ENCODE measurements at places on chromosomes 5 and 9.

- no peak for DNase-seq
These were observed 185.9 kb downstream of the SEMA6A start for GRCh38 chr5:116388564-116389258.

DNA sequence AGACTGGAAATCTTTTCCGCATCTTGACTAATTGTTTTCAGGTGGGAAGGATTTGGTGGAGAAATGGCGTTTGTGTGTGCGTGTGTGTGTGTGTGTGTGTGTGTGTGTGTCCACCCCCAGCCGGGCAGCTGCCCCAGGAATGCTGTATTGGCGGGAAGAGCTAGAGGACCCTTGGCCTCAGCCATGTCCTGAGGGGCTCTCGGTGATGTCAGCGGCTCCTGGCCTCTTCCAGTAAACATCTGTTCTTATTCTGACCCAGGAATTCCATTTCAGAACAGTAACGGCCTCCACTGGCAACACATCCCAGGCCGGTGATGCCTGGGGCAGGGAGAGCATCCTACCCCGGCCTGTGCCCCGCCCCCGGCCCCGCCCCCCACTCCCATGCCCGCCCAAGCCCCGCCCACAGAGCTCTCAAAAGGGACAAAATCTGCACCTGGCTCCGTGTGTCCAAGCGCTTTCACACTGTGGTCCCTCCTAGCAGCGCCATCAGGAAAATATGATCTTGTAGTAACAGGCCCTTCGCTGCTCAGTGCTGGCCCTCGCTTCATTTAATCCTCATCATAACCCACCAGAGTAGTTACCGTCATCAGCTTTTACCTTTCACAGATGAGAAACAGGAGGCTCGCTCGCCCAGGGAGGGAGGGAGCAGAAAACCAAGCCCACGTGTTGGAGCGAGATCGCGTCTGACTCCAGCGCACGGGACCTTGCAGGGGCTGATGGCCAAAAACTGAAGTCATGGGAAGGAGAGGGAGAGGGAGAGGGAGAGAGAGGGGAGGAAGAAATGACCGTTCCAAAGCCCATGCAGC lies 18.9 kb downstream of the ADAMTS2 start:
- DNase-seq = no peak

- DNase-seq = no peak
These were observed 2.3 kb downstream of the VAV2 start for GRCh38 chr9:133989625-133990365.

- DNase-seq = no peak
These were observed 106.1 kb upstream of the FBXL17 start for GRCh38 chr5:108487951-108488350.

- DNase-seq = no peak
These were observed 1.6 kb downstream of the DCAF12 start for GRCh38 chr9:34124926-34125325.

GRCh38 chr9:38305582-38305981 lies 86.9 kb upstream of the ALDH1B1 start:
- no peak for DNase-seq

DNA sequence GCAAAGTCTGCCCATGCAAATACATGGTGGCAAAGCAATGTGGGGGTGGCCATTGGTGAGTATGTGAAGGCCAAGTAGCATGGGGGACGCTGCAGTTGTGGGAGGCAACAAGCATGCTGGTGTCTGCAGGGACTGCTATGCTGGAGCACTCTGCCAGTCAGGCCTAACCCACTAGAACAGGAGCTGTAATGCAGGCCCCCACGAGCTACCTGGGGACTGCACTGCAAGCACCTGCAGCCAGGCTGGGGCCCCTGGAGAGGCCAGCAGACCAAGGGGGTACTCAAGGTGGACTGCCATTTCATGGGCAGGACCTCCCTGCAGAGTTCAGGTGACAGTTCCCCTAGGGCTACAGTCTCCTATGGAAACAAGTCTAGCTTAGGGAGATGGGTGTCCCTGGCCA lies 183.8 kb upstream of the PDE4D start:
- no peak for DNase-seq

- DNase-seq = no peak
These were observed 161.9 kb downstream of the MAPKAP1 start for GRCh38 chr9:125544988-125545651.

DNA sequence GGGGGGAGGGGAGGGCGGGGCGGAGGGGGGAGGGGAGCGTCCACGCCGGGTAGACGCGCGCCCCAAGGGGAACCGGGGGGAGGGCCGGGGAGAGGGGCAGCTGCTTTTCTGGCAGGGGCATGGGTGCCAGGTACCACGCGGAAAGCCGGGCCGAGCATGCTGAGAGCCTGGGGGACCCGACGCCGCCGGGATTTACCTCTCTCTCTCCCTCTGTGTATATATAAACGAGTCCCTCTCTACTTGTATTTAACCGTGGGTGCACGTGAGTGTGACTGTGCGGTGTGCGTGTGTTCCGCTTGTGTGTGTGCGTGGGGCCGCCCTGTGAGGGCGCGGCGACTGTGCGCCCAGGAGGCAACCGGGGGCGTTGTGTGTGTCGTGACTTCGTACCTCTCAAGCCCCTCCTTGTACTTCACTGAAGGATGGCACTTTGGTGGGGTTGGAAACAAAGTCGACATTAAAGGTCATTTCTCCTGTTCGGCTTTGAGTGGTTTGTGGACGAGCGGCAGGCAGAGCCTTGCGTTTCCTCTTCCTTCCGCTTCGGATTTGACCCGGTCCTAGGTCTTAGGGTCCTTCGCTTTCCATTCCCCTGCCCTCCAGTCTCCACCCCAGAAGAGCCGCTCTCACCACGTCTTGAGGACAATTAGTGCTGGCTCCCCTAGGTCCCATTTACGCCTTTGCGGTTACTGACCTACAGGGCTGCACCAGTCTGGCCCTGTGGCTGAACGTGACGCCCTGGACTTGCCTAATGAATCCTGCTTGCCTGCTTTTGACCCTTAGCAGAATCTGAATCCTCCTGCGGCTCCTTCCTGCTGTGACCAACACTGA lies 36.2 kb upstream of the TTC1 start:
- no peak for DNase-seq

- no peak for DNase-seq
These were observed 113.9 kb downstream of the CDH10 start for GRCh38 chr5:24530906-24531305.

DNA sequence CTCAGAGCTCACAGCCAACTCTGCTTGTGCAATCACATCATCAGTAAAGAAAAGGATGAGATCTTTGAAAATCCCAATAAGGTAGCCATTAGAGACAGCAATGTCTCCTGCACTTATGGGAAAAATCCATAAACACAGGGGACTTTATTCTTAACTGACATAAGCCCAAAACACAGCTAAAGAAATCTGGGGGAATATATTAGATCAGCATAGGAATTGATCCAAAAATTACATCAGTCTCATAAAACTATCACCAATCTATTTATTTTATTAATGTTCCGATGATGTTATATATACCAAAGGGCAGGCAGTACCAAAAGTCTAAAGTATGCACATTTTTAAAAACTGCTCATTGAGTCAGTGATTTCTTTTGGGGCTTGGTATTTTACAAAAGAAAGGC lies 6.9 kb downstream of the MRPS27 start:
- DNase-seq = no peak

DNA sequence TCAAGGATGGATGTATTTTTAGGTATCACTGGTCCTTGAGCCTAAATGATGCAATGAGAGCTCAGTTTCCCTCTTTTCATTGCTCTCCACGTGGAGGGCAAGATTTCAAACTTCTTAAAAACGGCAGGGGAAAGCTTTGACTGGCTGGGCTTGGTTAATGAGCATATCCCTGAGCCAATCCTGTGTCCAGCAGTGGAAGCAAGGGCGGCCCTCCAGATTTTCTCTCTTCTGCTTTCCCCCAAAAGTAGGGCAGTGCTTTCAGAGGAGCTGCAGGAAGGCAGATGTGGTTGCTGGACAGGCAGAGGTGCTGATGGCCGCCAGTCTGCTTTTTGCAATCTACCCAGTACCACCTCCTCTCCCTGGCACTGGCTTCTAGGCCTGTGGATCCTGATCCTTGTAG lies 30.0 kb upstream of the TBC1D2 start:
- DNase-seq = no peak

DNA sequence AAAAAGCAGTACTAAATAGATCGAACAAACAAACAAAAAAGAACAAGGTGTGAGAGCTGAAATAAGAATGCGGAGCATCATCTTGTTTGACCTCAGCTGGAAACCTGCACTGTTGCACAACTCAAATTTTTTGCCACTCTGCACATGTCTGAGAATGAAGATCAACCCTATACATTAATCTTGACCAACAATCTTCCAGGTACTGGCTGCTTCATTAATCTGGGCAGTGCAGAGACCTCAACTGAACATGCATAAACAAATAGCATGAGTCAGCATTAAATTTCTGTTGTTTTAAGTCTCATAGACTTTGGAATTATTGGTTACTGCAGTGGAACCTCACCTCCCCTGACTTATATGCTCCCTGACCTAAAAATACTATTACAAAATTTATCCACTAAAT lies 114.6 kb upstream of the FTMT start:
- no peak for DNase-seq

GRCh38 chr5:58469896-58470295 lies 10.0 kb upstream of the PLK2 start:
- no peak for DNase-seq

DNA sequence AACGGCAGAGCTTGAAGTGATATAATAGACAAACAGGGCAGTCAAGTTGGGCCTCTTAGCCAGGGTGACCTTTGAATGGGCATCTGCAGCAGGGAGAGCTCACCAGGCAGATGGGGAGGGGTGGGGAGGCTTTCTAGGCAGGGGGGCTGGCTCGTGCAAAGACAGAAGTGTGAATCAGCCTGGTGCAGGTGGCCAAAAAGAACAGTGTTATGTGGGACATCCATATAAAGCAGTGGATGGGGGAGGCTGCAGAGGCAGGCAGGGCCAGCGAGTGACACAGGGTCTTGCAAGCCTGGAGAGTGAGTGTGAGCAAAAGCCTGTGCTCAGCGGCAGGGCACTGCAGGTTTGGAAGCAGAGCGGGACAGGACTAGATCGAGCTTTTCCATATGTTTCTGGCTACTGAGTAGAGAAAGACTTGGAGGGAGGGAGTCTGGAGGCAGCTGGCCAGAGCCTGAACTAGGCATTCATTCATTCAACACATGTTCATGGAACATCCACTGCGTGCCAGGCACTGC lies 14.2 kb upstream of the TTLL11 start:
- DNase-seq = no peak

- DNase-seq = no peak
These were observed 1655.8 kb downstream of the MAT2B start for GRCh38 chr5:165161204-165161603.

- peak; percentile 68 for DNase-seq
These were observed at the start of gene VDAC1 for GRCh38 chr5:134004626-134005416. Gene VDAC1 (minus strand): TSS chr5:134004975. CDS start chr5:133993012, 11,963 bp downstream.

GRCh38 chr9:23011669-23012068 lies 565.0 kb downstream of the DMRTA1 start:
- DNase-seq = no peak

- no peak for DNase-seq
These were observed 17.4 kb downstream of the AKNA start for GRCh38 chr9:114370251-114370967.

DNA sequence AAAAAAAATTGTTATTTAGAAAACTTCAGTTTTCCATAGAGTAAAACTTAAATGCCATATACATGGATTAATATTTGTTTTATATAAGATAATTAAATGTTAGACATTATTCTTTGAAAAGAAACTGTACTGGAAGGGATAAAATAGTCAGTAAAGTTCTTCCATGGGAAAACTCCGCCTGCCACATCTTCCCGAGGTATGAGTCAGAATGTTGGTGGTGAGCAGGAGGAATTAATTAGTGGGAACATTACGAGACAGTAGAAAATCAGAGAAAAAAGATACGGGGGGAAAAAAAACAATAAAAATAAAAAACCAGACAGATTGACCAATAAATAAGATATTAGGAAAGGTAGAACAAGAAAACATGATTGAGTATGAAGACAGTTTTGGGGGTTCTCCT lies 930.3 kb upstream of the C9orf72 start:
- no peak for DNase-seq

DNA sequence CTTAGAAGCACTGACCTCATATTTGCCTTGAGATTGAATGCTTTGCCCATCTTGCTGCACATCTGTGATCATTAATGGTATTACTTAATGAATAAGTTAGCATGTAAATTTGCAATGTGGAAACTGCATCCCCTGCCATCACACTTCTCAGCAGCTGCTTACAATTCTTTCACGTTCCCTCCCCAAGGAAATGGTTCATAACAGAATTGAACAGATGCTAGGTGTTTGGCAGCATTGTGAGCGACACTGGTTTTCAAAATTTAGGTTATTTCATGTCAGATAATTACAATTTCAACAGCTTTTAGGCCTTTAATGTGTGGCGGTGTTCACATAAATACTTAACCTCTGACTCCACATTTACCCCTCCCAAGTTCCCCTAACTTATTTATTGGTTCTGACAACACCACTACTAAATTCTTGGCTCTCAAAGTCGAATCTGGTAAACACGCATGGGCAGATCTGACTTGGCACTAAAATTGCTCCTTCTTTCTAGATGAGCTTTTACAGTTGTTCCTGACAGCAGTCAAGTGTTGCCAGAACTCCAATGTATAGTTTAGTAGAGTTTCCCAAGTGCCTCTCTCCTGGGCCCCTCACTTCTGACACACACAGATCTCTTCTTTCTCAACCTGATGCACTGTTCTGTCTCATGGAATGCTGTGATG lies 46.8 kb downstream of the SLC1A3 start:
- no peak for DNase-seq

GRCh38 chr9:76433836-76434235 lies 25.1 kb upstream of the GCNT1 start:
- DNase-seq = no peak

DNA sequence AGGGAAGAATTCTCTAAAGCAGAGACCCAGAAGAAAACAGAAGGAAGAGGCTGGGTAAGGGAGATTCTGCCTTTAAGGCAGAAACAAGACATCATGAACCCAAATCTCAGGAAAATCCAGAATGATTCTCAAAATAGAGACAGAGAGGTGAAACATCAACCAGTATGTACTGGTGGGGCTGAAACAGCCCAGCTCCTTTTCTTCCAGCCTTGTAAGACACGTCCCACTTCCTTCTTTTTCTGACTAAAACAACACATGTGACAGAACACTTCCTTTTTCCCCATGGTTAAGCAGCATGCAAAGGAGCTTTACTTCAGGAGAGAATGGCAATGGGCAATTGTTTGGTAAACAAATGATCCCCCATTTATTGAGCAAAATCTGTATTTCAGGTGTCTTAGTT lies 230.8 kb upstream of the NR4A3 start:
- no peak for DNase-seq

All from substantia nigra (tissue), 51 donors.